Aortic smooth muscle cell (primary cell): ENCODE measurements at places on chromosomes 12 and 14. TPM values are rescaled to one million over a fixed set of nuclear protein-coding genes. Genes with fewer than 3 reads are reported as not detected.

The ADAM21 gene
- 0.50 and 1.2 TPM in 2 replicates for total RNA-seq

The ARMH4 gene
- total RNA-seq: 3.8 and 6.4 TPM in 2 replicates

The GUCY2C gene
- total RNA-seq: under 0.01 TPM in 1 of 2 replicates, not detected in the other

The TNFRSF1A gene
- 92.7 and 109 TPM in 2 replicates for total RNA-seq

The LRP1 gene
- 403 and 490 TPM in 2 replicates for total RNA-seq

The HOXC9 gene
- not detected in 2 replicates for total RNA-seq

The GNB3 gene
- 1.6 and 1.8 TPM in 2 replicates for total RNA-seq

The BATF gene
- 0.12 and 1.8 TPM in 2 replicates for total RNA-seq

The ASIC1 gene
- 1.3 and 1.4 TPM in 2 replicates for total RNA-seq

The MCRS1 gene
- 42.0 and 53.6 TPM in 2 replicates for total RNA-seq

The LRRC43 gene
- 0.79 and 0.87 TPM in 2 replicates for total RNA-seq

The IL22 gene
- total RNA-seq: not detected in 2 replicates

The PIK3C2G gene
- total RNA-seq: not detected in 2 replicates

The XPOT gene
- 66.6 and 68.0 TPM in 2 replicates for total RNA-seq

The KRT82 gene
- not detected in 2 replicates for total RNA-seq

The CNTN1 gene
- 0.66 and 0.99 TPM in 2 replicates for total RNA-seq

The DPPA3 gene
- not detected in 2 replicates for total RNA-seq

The KRT72 gene
- not detected in 2 replicates for total RNA-seq

The TAS2R50 gene
- total RNA-seq: 1.8 and 4.7 TPM in 2 replicates

The ABCB9 gene
- 9.2 and 10.3 TPM in 2 replicates for total RNA-seq

The TSHR gene
- not detected in 2 replicates for total RNA-seq
